Heart left ventricle (tissue), 16 donors: ENCODE measurements at places on chromosomes 12 and 14. TPM values are rescaled to one million over a fixed set of nuclear protein-coding genes. Genes with fewer than 3 reads are reported as not detected.

Gene WNT5B
- total RNA-seq, result 0.88 TPM

Gene LRTM2
- not detected for total RNA-seq

Gene FBRSL1
- total RNA-seq, result 57.0 TPM

Gene OVCH1
- 0.12 TPM for total RNA-seq

Gene CD69
- total RNA-seq, result 3.8 TPM

Gene IL22
- not detected for total RNA-seq

DNA sequence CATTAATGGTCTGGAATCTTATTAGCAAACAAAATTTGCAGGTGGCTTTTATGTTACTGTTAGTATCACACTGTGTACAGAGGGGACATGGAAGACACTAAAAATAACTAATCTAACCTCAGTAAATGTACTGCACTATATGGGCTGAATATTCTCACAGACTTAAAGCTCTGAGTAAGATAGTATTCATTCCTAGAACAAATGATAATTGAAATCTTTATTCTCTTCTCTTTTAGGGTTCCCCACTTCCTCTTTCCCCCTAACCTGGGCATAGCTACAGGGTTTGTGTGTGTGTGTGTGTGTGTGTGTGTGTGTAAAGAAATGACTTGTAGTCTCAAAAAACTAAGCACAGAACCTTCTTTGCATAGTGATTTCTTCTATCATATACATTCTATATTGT lies 21.4 kb upstream of the HECTD1 start:
- no peak for DNase-seq

GRCh38 chr12:23948291-23948690 lies 1.2 kb downstream of the SOX5 start:
- no peak for DNase-seq

GRCh38 chr14:99759546-99759925 lies 33.7 kb upstream of the EML1 start:
- no peak for DNase-seq

- no peak for DNase-seq
Measured at GRCh38 chr12:114402084-114402717, 3.7 kb downstream of the TBX5 start.

GRCh38 chr12:34336619-34337465 lies 314.5 kb downstream of the ALG10 start:
- DNase-seq, result no peak

DNA sequence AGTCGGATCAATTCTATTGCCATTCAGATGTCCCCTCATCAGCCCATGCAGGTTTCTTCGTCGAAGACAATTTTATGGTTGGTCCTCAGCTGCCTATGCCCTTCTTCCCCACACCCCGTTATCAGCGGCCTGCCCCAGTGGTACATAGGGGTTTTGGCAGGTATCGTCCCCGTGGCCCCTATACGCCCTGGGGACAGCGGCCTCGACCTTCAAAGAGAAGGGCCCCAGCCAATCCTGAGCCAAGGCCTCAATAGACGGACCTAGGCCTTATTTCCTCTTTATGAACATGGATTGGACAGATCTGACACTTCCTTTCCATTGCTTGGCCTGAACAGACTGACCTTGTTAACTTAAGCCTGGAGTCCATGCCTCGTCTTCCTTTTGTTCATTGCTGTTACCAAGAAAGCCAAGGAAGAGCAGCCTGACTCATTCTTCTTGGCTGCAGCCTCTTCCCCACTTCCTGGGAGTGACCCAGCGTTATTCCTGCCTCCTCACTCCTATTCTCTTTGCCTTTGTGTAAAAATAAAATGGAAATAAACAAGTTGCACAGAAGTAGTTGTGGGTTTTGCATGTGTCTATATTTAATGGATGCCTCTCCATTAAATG lies 156.5 kb upstream of the AMIGO2 start:
- no peak for DNase-seq
